ENCODE measurements at places on chromosomes 4 and X. TPM values are rescaled to one million over a fixed set of nuclear protein-coding genes. Genes with fewer than 3 reads are reported as not detected.

Gene HSPA4L
- total RNA-seq = 36.7 TPM

Gene BBS12
- 4.9 TPM for total RNA-seq

Gene UGT2A3
- total RNA-seq = not detected

Gene AMTN
- total RNA-seq = 1.3 TPM

Gene CEP135
- 3.4 TPM for total RNA-seq

Gene PRDX4
- 107 TPM for total RNA-seq

Gene TCEAL7
- total RNA-seq = 0.50 TPM

Gene GUCY1A1
- total RNA-seq = 1.8 TPM

Gene UGT2B11
- not detected for total RNA-seq

Gene LARP7
- total RNA-seq = 20.8 TPM

Gene CITED1
- total RNA-seq = 0.14 TPM

Gene GABRQ
- total RNA-seq = under 0.01 TPM

Gene APELA
- total RNA-seq = not detected

Gene LRBA
- 123 TPM for total RNA-seq

Gene CDKN2AIP
- 19.5 TPM for total RNA-seq

Gene SERTM2
- not detected for total RNA-seq

Gene FGG
- under 0.01 TPM for total RNA-seq

Gene AASDH
- total RNA-seq = 29.0 TPM

Gene RAB40A
- total RNA-seq = 0.21 TPM

Gene YIPF6
- total RNA-seq = 33.5 TPM

Gene ZNF157
- 0.07 TPM for total RNA-seq

Gene PLXNB3
- total RNA-seq = 28.8 TPM

Gene PAGE4
- not detected for total RNA-seq

Gene PRDM5
- total RNA-seq = 15.0 TPM

Gene HTRA3
- 0.14 TPM for total RNA-seq

Gene FMR1NB
- total RNA-seq = not detected

Gene DDIT4L
- 1.0 TPM for total RNA-seq

Gene HSD17B11
- total RNA-seq = 2.6 TPM

Gene NOA1
- 18.4 TPM for total RNA-seq

Gene MGARP
- 0.21 TPM for total RNA-seq

Gene NR0B1
- total RNA-seq = not detected

Gene EMCN
- total RNA-seq = not detected

Gene AVPR2
- total RNA-seq = not detected

Gene DCLK2
- total RNA-seq = not detected

Gene KIT
- 0.07 TPM for total RNA-seq

Gene MAGEC2
- total RNA-seq = not detected

Gene PCDH7
- 19.8 TPM for total RNA-seq

Gene BEX2
- 65.6 TPM for total RNA-seq

Gene LINC00632
- total RNA-seq = under 0.01 TPM

Gene EXOC1
- 79.2 TPM for total RNA-seq

Gene RWDD4
- 24.4 TPM for total RNA-seq

Gene P2RY8
- not detected for total RNA-seq

Gene RGS12
- 34.9 TPM for total RNA-seq

Gene AMER1
- total RNA-seq = 4.8 TPM
